Stimulated activated CD8-positive, alpha-beta memory T cell treated with anti-CD3 and anti-CD28 coated beads, Interleukin-7, amount 100 ng/mL, for 1 hour (primary cell): ENCODE measurements at places on chromosomes 4 and X.
A peak's percentile ranks its signal among the peaks of the same experiment; 100 is the strongest.

DNA sequence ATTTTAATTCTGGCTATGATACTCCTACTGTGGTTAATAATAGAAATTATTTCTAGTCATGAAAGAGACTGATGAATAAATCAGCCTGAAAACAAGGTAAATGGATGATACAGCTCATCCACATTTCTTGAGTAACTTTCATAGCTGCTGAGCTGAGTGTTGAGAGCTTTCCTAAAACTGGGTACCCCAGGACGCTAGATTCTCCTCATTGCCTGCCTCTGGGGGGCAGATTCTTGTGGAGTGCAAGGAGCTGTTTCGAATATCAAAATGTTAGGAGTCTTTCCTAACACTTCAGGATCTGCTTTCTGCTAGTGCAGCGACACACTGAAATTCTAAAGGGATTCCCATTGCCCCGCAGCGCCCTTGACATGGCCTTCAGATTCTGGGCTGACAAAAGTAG, 2.1 kb downstream of the MND1 start:
- no peak for DNase-seq

DNA sequence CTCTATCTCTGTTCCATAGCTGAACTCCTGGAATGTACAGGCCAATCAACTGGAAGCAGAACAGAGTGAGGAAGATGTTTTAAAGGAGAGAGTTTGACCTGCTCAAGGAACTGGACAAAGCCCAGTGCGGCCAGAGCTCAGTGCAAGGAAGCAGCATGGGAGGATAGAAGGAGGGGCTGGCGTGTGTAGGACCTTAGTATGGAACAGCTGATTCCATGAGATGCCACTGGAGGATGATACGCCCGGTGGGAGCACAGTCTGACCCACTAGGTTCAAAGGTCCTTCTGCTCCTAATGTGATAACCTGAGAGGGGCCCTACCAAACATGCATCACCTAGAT, 81.5 kb downstream of the USP46 start:
- no peak for DNase-seq

DNA sequence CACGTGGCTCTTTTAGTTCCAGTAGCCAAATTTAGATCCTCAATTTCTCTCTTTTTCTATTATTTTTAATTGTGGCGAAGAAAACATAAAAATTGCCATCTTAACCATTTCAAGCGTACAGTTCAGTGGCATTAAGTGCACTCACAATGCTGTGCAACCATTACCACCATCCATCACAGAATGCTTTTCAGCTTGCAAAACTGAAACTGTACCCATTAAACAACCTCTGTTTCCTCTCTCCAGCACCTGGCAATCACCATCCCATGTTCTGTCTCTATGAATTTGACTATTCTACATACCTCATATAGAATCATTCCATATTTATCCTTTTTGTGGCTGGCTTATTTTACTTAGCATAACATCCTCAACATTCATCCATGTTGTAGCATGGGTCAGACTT, 74.9 kb downstream of the METTL14 start:
- DNase-seq, result no peak

DNA sequence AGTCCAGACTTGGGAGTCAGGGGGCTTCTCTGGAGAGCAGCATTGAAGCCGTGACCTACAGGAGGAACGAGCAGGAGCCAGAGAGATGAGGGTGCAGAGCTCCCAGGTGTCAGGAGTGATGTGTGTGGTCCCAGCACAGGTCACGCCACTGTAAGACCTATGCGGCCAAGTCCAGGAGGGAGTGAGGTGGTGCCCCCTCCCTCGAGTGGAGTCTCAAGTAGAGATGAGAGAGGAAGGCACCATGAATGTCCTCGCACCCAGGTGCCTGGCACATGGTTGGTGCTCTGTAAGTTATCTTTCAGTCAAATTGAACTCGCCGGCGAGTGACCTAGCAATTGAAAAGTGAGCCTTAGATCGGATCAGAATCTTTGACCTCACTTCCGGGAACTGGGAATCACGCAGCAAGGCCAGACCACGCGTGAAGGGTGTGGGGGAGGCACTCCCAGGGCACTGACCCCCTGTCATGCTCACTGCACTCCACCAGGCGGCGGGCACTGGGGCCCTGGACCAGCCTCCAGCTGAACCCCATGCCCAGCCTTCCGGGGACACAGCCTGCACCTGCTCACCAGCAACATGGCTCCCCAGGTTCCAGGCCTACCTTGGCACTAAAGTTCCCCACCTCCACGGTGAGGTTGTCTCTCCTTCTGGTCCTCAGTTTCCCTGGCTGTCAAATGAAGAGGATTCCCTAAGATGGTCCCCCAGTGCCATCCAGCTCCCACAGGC, 127.4 kb downstream of the HMX1 start:
- no peak for DNase-seq

GRCh38 chr4:60948008-60948407, 252.1 kb upstream of the ADGRL3 start:
- no peak for DNase-seq

DNA sequence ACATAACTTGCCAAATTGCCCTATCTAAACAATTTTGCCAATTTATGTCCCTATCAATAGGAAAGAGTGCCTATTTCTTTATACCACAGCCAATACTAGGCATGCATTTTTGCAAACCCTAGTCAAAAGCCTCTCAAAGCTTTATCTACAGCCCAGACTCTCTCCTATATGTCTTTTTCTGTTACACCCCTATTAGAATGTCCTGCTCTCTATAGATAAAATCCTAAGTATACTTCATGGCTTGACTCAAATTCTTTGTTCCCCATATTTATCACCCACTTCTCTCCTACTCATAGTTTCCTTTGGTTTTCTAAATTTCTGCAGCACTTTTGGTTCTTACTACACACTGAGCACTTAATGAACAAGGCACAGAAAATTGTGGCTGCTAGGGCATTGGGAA, 38.0 kb downstream of the NUP62CL start:
- DNase-seq, result no peak

DNA sequence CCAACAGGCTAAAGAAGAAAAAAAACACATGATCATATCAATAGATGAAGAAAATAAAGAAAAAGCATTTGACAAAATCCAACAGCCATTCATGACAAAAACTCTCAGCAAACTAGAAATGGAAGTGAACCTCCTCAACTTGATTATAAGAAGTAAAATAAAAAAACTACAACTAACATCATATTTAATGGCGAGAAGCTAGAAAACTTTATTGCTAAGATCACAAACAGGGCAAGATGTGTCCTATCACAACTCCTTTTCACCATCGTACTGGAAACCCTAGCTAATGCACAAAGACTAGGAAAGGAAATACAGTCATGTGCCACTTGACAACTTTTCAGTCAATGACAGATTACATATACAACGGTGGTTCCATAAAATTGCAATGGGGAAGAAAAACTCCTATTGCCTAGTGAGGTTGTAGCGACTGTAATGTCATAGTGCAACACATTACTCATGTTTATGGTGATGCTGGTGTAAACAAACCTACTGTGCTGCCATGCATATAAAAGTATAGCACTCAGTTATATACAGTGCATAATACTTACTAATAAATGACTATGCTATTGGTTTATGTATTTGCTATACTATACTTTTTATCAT, 12.1 kb upstream of the MANBA start:
- no peak for DNase-seq

DNA sequence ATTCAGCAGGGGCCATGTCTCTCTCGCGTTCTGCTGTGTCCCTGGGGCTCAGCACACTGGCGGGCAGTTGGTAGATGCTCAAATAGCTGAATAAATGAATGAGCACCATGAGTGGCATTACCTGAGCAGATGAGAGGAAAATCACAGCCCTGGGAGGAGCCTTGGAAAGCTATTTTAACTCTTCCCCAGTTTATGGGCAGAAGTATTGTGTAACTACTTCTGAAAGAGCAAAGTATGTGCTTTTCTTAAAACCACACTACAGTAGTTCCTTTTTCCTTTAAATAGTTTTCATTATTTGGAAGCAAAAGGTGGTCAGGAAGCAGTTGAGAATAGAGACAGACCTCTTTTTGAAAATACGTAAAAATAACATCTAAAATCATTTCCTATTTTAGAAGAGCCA, 3.0 kb upstream of the PLAC1 start:
- no peak for DNase-seq

GRCh38 chr4:22237155-22237751, 278.6 kb downstream of the ADGRA3 start:
- peak; percentile 12 for DNase-seq

DNA sequence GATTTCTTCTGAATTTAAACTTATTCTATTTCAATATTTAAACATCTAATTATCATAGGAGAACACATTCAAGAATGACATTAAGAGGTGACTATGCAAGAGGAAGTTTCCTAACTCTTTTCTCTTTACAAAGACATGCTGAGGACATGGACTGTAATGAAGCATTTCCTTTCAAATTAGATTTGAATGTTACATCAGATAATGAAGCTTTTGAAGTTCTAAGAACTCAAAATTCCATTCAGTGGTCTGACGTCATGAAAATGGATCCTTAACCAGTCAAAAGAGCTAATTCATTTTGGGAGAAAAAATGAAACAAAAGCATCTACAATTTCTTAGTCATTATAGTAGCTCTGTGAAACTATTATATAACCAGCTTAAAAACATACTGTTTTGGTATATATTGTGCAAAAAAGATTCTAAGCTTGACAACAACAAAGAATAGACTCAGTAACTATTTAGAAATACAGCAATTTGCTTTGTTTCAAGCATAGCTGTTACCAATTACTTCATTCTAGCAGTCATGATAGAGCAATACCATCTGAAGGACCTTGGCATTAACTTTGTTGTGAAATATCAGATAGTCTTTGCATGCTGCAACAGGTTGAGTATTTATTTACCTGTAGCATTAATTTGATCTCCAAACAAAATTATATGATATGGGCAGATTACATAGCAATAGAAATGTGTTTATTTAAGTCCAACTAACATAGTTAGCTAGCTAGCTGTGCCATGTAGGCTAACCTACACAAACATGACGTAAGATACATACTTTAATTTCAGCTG, 13.7 kb upstream of the DTHD1 start:
- DNase-seq, result no peak

DNA sequence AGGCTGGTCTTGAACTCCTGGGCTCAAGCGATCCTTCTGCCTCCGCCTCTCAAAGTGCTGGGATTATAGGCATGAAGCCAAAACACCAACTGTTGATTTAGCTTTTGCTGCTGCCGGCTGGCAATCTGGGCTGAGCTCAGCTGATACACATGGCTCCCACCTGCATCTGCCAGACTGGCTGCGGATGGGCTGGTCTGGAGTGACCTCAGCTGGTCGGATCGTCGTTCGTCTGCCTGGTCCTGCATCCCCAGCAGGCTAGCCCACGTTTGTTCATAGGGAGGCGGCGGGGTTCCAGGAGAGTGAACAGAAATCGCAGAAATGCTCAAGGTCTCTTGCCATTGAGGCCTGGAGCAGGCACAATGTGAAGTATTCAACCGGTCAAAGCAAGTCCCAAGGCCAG, 74.4 kb upstream of the DDX3X start:
- no peak for DNase-seq

DNA sequence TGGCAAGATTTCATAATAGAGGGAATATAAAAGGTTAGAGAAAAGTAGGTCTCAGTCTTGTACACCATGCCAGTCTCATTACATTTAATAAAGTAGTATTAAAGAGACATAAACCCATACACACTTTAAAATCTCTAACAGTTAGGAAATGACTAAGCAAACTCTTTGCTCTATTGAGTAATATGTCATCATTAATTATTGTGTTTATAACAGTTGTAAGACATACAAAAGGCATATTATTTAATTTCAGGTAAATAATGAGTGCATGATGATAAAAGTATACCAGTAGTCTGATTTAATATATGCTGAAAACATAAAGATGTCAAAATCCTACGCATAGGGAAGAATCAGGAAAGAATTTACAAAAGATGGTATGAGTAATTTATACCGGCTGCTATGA, 31.0 kb upstream of the FGG start:
- DNase-seq, result no peak

DNA sequence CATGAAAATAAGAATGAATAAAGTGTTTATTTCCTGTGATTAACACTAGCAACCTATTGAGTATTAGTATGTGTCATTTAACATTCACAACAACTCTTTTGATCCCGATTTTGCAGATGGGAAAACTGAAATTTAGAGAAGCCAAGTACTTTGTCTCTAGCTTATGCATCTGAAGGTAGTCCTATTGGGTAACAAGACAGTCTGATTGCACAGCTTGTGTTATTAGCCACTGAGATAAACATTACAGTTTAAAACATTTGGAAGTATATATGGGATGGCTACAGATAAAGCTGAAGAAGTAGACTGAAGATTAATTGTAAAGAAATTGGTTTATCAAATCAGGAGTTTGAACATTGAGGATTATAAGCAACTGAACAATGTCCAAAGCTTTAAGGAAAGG, 99.6 kb upstream of the PDE5A start:
- no peak for DNase-seq

DNA sequence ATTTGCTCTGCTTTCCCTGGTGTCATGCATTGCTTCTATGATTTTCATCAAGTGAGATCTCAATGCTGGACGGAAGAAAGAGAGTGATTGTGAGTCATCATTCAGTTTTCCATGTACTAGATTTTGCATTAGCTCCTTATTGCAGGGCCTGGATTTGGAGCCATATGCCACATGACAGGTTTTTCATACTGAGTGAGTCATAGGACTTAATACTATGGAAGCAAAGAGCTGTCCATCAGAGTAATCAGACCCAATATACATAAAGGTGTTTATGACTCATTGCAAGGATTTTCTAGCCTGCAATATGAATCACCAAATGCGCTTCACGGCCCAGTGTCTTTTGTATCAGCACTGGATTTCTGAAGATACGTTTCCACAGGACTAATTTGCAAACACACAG, 11.2 kb upstream of the TFDP3 start:
- no peak for DNase-seq

- DNase-seq, result no peak
Observed at GRCh38 chrX:65925005-65925404, 114.9 kb downstream of the VSIG4 start.

DNA sequence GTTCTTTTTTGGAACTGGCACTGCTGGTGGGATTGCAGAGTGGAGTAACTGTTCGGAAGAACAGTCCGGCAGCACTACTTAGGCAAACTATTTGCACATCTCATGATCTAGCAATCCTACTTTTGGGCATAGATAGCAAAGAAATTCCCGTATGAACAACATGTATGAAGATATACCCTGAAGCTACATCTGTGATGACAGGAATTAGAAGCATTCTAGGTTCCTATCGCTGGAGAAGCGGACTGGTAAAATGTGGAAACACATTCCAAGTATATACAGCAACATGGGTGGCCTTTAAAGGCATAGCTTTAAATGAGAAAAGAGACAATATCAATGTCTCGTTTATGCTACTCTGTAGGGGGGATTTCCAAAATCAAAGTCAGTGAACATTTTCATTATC, 3.1 kb downstream of the DCAF16 start:
- no peak for DNase-seq

DNA sequence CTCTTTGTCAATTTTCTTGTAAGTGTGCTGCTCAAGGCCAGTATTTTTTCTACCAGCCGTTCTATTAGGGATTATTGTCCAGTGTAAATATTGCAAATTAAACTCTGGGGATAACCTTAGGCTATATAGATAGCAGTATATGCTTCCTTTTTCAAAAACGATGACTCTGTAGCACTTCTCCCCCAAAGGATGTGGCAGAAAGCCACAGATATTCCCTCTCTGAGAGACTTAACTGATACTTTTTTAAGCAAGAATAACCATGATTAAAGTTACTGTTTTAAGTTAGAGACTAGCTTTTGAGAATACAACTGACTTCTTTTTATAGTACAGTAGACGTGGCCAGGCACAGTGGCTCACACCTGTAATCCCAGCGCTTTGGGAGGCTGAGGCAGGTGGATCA, 130.0 kb downstream of the FHIP1A start:
- DNase-seq, result no peak
